Stimulated activated naive CD8-positive, alpha-beta T cell treated with anti-CD3 and anti-CD28 coated beads, Interleukin-15, amount 100 ng/mL, for 72 hours (primary cell): ENCODE measurements at places on chromosomes 7 and 10.
A peak's percentile ranks its signal among the peaks of the same experiment; 100 is the strongest.

- no peak for DNase-seq
Measured at GRCh38 chr7:234708-235553, 42.6 kb downstream of the FAM20C start.

DNA sequence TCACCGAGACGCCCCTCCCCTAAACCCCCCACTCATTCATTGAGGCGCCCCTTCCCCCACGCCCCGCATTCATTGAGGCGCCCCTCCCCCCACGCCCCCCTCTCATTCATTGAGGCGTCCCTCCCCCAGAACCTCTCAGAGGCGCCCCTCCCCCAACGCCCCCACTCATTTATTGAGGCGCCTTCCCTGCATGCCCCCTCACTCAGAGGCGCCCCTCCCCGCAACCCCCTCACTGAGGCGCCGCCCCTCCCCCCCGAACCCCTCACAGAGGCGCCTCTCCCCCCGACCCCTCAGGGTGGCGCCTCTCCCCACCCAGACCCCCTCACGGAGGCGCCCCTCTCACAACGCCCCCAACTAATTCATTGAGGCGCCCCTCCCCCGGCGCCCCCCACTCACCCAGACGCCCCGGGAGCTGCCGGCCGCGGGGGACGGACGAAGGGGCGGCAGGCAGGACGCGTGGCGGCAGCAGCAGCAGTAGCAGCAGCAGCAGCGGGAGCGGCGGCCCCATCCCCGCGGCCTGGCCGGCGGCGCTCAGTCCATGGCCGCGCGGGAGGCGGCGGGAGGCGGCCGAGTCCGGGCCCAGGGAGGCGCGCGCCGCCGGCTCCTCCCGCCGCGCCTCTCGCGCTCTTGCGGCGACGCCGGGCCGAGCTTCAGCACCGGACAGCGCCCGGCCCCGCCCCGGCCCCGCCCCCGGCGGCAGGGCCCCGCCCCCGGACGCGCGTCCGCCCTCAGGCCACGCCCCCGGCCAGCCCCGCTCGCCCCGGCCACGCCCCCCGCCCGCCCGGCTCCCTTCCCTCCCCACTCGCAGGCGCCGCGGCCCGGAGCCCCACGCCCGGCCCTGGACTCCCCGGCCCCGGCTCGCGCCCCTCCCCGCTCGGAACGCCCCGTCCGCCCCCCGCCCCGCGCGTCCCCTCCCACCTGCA, at the start of gene PTPRN2:
Gene PTPRN2 (minus strand): TSS at position 662 of the 923 bp plus-strand sequence.
- peak; percentile 32 for DNase-seq

DNA sequence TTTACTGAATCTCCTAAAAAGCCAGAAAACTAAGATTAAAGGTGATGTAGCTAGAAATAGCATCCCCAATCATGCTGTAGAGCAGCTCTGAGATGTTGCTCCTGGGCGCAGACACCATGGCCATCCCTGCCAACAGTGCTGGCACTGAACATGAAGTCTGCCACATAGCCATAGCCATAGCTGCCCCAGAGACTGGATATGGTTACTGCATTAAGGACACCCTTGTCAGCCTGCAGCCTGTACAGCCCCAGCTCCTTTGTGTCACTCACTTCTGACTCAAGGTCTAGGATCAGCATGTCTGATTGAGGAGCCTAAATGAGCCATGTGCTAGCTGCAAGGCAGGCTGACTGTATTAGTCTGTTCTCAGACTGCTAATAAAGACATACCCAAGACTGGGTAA, 284.6 kb downstream of the RPS24 start:
- no peak for DNase-seq

GRCh38 chr10:48231178-48231577, 43.3 kb downstream of the FRMPD2 start:
- no peak for DNase-seq

DNA sequence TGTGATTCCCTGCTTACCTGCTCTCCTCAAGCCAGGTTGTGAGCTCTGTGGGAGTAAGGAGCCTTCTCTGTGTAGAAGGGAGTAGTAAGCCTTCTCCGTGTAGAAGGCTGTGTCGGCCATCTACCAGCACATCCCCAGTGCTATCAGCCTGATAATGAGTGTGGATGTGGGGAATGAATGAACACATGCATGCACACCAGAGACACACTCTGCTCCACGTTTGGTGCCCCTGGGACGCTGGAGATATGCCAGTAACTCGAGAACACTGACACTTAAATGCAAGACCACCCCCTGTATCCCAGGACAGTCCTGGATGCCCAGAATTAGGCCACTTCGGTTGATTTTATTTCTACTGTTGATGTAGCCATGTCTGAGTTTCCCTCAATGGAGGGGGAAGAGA, 21.1 kb upstream of the GPR26 start:
- DNase-seq: no peak

GRCh38 chr7:100466653-100467605, 2.9 kb upstream of the SPACDR start:
- DNase-seq: no peak
